ENCODE measurements at places on chromosomes 7 and 10. TPM values are rescaled to one million over a fixed set of nuclear protein-coding genes. Genes with fewer than 3 reads are reported as not detected.
A peak's percentile ranks its signal among the peaks of the same experiment; 100 is the strongest.

GRCh38 chr7:31488562-31489203 is 25.2 kb upstream of the ITPRID1 start:
- peak; percentile 58 for DNase-seq

The NYAP1 gene
- total RNA-seq, result 0.10 TPM

GRCh38 chr7:141053626-141054025 is 20.2 kb upstream of the TMEM178B start:
- no peak for DNase-seq

DNA sequence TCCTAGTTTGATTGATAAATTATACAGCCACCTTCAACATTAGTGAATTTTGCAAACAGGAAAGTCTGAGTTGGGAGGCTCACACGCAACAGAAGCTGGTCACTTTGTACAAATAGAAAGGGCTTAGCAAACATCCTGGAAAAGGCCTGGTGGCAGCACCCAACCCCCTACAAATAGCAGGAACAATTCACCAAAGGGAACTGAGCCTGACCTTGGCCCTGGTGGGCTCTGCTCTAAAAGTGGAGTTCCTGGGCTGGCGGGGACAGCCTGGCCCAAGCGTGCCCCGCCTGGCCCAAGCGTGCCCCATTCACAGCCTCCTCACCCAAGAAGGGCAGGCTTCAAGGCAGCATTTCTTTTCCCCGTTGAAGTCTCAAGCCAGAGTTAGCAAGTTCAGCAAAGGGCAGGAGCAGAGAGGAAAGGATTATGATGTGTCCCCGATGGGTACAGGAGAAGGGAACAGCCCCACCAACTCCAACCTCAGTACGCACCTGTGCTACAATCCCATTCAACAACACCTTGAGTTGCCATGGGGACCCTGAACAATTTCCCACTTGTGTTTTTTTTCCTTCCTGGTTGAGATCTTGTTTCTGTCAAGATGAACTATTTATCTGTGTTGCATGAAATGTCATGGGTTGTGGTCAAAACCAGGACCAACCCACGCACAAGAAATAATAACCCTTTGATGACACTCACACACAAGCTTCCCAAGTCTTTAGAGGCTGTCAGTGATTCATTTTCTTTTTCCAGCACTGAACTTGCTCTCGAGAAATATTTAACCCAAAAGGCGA is 43.4 kb downstream of the RGS10 start:
- DNase-seq, result no peak

- no peak for DNase-seq
Observed at GRCh38 chr7:97317575-97317974, 200.1 kb downstream of the SDHAF3 start.

The EN2 gene
- total RNA-seq, result not detected

The ZNF425 gene
- 1.1 TPM for total RNA-seq

All from OCI-LY7 (cell line).